K562 (cell line): ENCODE measurements at places on chromosomes 3 and 15.

- no peak overlapping the region for H3K27ac ChIP-seq
- no peak for DNase-seq
- no peaks in the 10 kb centered on the region for H3K4me1 ChIP-seq
- H3K27me3 ChIP-seq: no peaks in the 10 kb centered on the region
Measured at GRCh38 chr3:7576506-7576905, 715.6 kb downstream of the GRM7 start.

- DNase-seq: no peak
- H3K4me1 ChIP-seq: no peaks in the 10 kb centered on the region
- H3K27ac ChIP-seq: no peak overlapping the region
- peaks cover 8% of the 10 kb centered on the region; the same call in 2 of the 3 replicates for H3K36me3 ChIP-seq
Measured at GRCh38 chr3:171142985-171143384, 116.5 kb upstream of the SLC2A2 start.

- no peak overlapping the region for H3K4me3 ChIP-seq
- peaks cover 53% of the 10 kb centered on the region for H3K36me3 ChIP-seq
- H3K27ac ChIP-seq: no peak overlapping the region
- no peaks in the 10 kb centered on the region for H3K4me1 ChIP-seq
- no peak for DNase-seq
Measured at GRCh38 chr3:44825264-44825925, 36.3 kb upstream of the TMEM42 start.

DNA sequence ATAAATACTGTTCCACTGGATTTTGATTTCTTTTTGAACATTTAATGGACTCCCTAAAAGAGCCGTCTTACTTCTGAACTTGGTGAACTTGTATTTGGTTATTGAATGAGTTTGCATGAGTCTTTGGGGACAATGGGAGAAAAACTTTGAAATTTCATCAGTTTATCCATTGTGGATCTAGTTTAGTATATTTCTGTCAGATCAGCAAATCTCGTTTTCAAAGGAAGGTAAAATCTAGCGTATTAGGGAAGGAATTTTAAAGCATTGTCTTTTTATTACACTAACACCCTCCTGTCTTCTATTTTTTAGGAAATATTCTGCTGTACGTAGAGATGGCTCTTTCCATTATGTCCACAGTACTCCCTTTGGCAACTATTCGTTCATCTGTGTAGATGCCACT is 12.8 kb downstream of the TMEM62 start:
- no peak for DNase-seq
- H3K4me3 ChIP-seq: no peak overlapping the region
- H3K27me3 ChIP-seq: no peaks in the 10 kb centered on the region
- H3K27ac ChIP-seq: no peak overlapping the region

GRCh38 chr3:105429034-105429762 is 62.5 kb downstream of the ALCAM start:
- no peak for DNase-seq
- H3K27me3 ChIP-seq: no peaks in the 10 kb centered on the region
- H3K36me3 ChIP-seq: no peaks in the 10 kb centered on the region
- H3K4me1 ChIP-seq: no peaks in the 10 kb centered on the region
- no peak overlapping the region for H3K4me3 ChIP-seq

DNA sequence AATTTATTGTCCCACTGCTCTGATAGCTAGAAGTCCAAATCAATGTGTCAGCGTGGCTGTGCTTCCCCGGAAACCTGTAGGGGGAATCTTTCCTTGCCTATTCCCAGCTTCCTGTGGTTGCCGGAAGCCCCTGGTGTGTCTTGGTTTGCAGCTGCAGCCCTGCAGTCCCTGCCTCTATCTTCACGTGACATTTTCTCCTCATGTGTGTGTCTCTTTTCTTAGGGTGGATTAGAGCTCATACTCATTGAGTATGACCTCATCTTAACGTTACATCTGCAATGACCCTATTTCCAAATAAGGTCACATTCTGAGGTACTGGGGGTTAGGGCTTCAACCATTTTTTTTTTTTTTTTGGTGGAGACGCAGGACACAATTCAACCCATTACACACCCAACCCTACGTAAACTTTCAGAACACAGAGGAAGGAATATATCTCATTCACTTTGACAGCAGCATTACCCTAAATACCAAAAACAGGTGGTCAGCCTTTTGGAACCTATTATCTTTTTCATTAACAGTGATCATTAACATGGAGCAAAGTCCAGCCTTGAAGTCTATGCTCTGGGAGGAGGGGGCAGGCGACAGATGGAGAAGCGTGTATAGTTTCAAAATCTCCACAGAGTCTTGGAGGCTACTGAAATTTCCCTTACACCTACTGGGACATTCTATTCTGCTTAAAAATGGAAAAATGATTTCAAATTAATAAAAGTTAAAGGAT is 88.6 kb downstream of the RYK start:
- peaks cover 29% of the 10 kb centered on the region; the same call in 2 of the 3 replicates for H3K36me3 ChIP-seq
- no peak overlapping the region for H3K27ac ChIP-seq
- DNase-seq: no peak
- H3K4me3 ChIP-seq: no peak overlapping the region
- no peaks in the 10 kb centered on the region for H3K27me3 ChIP-seq
